ENCODE measurements at places on chromosomes 1 and 21.
A peak's percentile ranks its signal among the peaks of the same experiment; 100 is the strongest.

- no peak for DNase-seq
Observed at GRCh38 chr1:41698916-41699860, 214.7 kb upstream of the EDN2 start.

DNA sequence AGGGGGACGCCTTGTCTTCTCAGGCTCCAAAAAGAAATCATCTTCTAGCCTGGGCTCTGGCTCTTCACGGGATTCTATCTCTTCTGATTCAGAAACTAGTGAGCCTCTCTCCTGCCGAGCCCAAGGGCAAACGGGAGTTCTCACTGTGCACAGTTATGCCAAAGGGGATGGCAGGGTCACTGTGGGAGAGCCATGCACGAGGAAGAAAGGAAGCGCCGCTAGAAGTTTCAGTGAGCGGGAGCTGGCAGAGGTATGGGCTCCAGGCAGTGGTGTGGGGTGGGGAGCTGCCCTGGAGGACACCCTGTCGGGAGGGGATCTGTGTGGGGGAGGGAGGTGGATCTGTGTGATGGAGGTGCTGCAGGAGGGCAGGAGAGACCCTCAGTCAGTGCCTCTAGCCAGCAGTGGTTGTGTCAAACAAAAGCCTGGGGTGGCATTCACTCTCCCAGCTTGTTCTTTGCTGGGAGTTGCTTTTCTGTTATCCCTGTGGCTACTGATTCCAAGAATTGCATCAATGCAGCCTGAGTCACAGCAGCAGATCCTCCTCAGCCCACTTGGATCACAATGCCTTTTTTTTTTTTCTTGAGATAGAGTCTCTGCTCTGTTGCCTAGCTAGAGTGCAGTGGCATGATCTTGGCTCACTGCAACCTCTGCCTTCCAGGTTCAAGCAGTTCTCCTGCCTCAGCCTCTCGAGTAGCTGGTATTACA is 21.8 kb downstream of the KDM4A start:
- DNase-seq: peak; percentile 45

DNA sequence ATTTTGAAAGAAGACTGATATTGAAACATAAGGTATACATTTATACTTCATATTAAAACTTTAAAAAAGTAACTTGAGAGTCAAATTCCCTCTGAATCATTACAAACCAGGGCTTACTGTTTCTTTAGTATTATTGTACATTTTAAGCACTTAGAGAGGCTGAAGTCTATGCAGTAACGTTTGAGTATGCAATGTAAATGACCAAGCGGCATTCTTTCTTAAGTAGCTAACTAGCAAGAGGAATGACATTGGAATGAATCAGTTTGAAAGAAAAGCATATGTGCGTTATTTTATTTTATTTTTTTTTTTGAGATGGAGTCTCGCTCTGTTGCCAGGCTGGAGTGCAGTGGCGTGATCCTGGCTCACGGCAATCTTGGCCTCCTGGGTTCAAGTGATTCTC is 24.3 kb downstream of the WNT2B start:
- DNase-seq: no peak

- DNase-seq: no peak
Observed at GRCh38 chr1:53587252-53587988, 128.2 kb downstream of the DMRTB1 start.

GRCh38 chr1:211722277-211723175 is 47.1 kb upstream of the NEK2 start:
- no peak for DNase-seq

DNA sequence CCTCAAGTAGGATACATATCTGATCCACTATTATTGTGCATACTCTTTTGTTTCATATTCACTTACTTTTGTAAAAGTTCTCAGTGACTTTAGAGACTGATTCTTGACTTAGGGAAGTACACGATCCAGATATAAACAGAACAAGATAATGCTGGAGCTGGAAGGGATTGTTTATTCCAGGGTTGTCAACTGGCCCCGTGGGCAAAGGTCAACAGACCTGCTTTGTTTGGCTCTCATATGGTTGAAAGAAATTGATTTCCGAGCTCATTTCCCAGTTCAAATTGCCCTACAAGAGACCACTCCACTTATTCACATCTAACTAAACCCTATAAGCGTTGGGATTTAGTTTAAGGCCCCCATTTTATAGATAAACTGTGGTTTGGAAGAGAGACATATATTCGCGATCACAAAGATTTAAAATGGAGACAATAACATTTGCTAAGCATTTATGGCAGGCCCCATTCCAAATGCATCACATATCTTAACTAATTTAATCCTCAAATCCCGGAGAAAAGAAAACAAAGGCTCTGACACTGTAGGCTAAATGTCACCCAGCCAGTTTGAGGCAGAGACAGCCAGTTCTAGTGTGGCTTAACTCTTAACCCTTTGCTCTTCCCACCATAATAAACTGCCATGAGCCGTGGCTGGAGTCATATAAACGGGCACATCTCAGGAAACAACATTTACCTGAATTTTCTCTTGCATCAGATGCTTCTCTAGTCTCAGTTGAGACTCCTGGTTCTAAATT is 20.6 kb downstream of the REG4 start:
- no peak for DNase-seq

DNA sequence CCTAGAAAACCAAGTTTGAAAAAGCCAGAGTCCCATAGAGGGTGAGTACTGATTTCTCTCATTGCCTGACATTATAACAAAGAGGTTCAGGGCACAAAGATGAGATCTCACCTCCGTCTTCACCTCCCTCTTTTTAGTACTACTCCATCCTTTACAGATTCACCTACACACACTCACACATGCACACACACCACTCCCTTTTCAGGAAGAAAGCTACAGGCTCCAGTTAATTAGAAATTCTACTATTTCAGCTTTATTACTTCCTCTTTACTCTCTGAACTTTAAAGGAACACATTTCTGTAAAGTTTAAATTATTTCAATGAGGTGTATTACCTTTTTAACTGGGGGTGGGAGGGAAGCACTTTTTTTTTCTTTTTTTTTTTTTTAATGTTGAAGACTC is 59.6 kb upstream of the PRDX6 start:
- DNase-seq: no peak

DNA sequence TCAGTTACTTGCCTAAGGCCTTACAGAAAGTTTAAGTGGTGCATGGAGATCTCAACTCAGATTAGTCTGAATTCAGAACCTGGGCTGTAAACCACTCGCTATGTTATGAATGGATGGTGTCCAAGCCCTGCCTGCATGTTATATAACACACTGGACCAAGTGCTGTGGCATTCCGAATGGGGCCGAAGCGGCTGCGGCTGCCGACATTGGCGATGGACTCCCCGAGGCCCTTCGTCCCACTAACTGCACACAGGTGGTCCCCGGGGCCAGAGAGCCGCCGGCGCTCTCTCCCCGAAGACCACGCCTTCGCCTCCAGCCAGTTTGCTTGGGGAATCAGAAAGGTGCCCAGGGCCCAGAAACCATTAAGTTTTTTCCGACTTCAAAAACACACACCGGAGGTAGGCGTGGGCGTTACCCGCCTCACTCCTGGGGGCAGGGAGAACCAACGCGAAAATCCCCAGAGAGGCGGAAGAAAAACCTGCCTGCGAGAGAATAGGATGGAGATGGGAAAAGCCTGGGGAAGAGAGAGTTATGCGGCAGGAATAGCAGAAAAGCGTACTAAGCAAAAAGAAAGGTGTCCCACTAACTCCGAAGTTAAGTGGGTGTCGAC is 579 bp upstream of the TENT5C start:
- DNase-seq: no peak

DNA sequence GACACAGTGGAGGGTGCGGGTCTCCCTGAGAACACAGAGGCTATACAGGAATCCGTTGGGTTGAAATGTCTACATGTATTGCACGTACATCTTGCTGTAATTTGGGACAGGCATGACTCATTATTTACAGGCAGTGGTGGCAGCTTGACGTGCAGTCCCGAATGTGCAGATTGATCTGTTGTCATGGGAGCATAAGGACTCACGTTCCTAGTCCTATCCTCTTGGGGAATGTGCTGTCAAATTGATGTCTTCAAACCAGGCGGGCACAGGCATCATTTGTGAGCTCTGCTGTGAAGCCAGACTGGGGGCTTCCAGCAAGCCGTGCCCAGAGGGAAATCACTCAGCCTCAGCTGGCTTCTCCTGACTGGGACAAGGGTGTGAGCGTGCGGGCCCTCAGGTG is 40.5 kb downstream of the S100B start:
- no peak for DNase-seq

GRCh38 chr1:17207966-17208418 is 3.1 kb downstream of the PADI1 start:
- DNase-seq: peak; percentile 56

- DNase-seq: no peak
Observed at GRCh38 chr21:21246007-21246406, 247.8 kb downstream of the NCAM2 start.

DNA sequence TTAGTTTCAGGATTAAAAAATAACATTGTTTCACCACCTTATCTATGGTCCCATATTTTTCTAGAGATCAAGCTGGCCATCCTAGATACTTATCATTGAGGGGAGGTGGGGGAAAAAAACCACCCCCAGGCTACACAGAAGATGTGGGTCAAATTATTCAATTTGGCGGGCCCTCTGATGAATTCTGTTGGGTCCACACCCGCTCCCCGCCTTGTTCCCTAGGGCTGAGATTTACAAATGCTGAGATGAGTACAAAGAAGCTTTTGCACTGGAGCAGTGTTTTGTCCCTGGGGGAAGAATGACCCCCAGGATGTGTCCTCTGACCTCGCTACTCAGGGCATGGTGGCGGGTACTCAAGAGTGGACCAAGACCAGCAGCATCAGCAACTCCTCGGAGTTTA is 246.9 kb upstream of the TMEM51 start:
- DNase-seq: no peak

- DNase-seq: no peak
Observed at GRCh38 chr1:6592865-6593593, 9.6 kb downstream of the KLHL21 start.

DNA sequence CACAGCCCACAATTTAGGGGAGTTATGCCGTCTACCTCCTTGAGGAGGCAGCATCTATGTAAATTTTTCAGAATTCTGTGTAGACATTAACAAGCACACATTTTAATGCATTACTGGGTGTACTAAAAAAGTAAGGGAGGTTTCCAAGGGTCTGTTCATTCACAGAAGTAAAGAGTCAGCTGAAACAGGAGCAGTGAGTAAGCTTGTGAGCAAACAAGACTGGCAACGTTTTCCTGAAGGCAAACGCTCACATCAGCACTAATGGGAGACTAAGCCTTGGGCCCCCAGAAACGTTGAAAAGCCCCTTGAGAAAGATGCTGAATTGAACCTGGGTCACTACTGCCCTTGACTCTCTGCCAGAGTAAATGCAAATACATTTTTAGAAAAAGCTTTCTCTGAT is 25.7 kb downstream of the RPRD2 start:
- no peak for DNase-seq

DNA sequence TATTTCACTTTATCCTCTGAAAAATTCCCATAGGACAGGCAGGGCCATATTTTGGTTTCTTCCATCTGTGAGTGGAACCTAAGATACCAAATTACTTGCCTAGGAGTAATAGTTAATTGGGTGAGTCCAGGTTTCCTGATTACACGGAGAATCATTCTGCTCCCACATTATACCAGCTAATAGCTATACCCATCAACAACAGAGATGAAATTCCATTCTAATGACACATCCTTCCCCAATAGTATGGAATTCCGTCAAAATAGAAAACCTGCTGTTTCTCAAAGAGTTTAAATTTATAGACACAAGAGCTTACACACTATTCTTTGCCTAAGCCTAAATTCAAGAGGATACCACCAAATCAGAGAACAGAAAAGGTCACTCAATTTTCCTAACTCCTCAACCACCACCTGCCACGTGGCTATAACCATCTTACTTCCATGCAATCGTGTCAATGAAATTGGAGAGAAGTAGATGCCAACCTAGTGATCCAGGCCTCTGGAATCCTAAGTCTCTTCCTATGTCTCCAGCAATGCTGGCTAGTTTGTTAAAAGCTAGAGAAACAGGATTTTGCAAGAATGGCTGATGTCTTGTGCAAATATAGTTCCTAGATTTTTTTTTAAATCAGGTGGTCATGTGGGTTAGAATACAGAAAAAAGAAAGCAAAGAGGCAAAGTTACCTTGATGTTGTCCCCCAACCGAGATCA is 6.2 kb downstream of the PPT1 start:
- no peak for DNase-seq

DNA sequence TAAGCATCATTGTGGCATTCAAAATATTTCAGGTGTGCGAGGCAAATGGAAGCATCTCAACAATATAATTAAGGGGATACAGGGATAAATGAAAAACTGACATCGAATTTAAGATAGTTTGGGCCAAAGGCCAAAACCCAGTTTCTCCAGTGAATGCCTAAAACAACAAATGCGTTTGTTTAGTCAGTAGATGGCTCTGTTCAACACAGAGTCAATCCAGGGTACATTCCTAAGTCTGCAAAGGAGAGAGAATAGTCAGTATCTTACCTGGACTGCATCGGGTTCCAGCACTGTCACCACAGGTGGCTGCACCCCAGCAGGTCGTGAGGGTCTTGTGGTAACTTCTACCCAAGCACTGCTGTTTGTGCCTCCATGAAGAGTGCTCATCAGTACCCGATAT is 321.1 kb downstream of the KCTD3 start:
- DNase-seq: no peak

DNA sequence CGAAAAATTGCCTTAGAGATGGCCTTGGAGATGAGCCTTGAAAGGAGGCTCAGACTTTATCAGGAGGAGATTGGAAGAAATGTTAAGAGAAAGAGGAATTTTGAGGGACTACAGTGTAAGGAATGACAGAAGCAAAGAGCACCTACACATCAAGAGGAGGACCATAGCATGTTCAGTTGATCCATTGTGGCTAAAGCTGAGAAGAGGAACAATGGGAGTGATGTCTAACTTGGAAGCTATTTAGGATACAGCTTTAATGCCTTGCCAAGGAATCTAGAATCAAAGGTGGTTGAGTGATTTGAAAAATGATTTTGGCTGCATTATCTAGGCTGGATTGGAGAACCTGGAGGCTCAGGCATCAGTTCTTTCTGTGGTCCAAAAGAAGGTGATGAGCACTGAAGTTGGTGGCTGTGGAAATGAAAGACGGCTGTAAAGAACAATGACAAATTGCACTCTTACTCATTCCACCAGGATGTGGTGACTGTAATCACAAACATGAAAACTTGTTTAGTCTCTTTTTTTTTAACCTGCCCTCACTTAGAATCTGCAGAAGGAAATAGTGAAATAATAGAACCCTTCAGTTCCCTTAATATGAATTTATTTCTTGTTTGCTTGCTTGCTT is 11.3 kb downstream of the FAM20B start:
- DNase-seq: no peak

- no peak for DNase-seq
Observed at GRCh38 chr1:88079036-88079435, 605.0 kb upstream of the PKN2 start.
